Astrocyte (in vitro differentiated cells and primary cell): ENCODE measurements at places on chromosomes 6 and 20.

- H3K27ac ChIP-seq = peak overlapping the region; percentile 95
- H3K36me3 ChIP-seq = peaks cover 5% of the 10 kb centered on the region
- H3K4me3 ChIP-seq = no peak overlapping the region
- H3K27me3 ChIP-seq = no peaks in the 10 kb centered on the region
- DNase-seq = peak; percentile 92
Observed at GRCh38 chr20:47349365-47350180, 6.9 kb downstream of the ZMYND8 start.

GRCh38 chr20:61694682-61695081 is 371.0 kb downstream of the TAF4 start:
- no peaks in the 10 kb centered on the region for H3K27me3 ChIP-seq
- no peak for DNase-seq
- no peaks in the 10 kb centered on the region for H3K4me1 ChIP-seq

- peaks cover 9% of the 10 kb centered on the region for H3K4me1 ChIP-seq
- peaks cover 3% of the 10 kb centered on the region for H3K27me3 ChIP-seq
- DNase-seq = no peak
- no peaks in the 10 kb centered on the region for H3K36me3 ChIP-seq
- no peak overlapping the region for H3K27ac ChIP-seq
Observed at GRCh38 chr20:53161473-53161872, 189.3 kb downstream of the TSHZ2 start.

DNA sequence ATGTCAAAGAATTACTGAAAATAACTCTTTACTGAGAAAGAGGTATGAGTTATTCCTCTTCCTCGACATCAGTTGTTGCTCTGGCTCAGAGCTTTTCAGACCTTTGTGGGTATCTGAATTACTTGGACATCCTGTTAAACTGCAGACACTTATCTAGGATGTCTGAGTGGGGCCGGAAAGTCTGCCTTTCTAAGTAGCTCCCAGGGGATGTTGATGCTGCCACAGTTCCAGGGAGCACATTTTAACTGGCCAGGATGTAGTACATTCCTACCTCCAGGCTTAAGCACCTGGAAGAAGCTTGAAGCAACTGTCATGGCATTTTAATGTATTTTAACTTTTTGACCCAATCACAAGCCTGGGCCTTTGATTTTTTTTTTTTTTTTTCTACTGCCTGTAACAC is 265.8 kb upstream of the PLCB4 start:
- no peak overlapping the region for H3K4me3 ChIP-seq
- H3K27me3 ChIP-seq = no peaks in the 10 kb centered on the region
- H3K4me1 ChIP-seq = no peaks in the 10 kb centered on the region
- DNase-seq = no peak
- H3K27ac ChIP-seq = no peak overlapping the region
- H3K36me3 ChIP-seq = no peaks in the 10 kb centered on the region

GRCh38 chr6:56949925-56950495 is 4.9 kb upstream of the BEND6 start:
- H3K27me3 ChIP-seq = no peaks in the 10 kb centered on the region
- H3K4me3 ChIP-seq = no peak overlapping the region
- peak overlapping the region; percentile 25 for H3K27ac ChIP-seq
- H3K4me1 ChIP-seq = peaks cover 23% of the 10 kb centered on the region
- DNase-seq = peak; percentile 55
- peaks cover 6% of the 10 kb centered on the region for H3K36me3 ChIP-seq

GRCh38 chr6:129744201-129744879 is 34.4 kb upstream of the ARHGAP18 start:
- peak; percentile 92 for DNase-seq
- H3K4me1 ChIP-seq = peaks cover 23% of the 10 kb centered on the region
- no peak overlapping the region for H3K4me3 ChIP-seq

DNA sequence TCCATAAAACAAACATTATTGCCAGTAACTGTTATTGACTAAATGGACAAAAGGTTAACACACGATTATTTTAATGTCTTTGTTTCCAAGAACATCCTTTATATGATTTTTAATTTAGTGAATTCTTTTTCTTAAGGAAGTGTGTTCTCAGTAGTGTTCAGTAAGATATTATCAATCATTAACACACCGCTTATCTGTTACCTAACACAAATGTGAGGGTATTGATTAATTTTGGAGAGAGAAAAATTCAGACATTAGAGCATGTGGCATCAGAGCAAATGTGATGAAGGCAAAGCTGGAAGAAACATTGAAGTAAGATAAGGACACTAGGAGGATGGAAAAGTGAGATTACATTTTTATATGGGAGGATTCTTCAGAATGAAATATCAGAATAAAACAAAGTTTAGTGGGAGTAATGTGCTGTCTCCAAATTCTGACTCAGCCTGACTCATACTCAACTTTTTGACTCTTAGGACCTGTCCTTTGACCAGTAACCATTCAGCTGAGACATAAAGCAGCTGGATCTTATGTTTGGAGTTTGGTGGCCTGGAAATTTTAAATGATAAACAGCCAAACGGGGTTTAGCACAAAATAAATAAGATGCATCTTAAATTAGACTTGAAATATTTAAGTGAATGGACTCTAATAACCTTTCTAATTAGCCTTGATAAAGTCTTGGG is 348.6 kb downstream of the CD109 start:
- no peaks in the 10 kb centered on the region for H3K27me3 ChIP-seq
- no peak overlapping the region for H3K27ac ChIP-seq
- DNase-seq = no peak
- H3K4me3 ChIP-seq = no peak overlapping the region
- no peaks in the 10 kb centered on the region for H3K36me3 ChIP-seq

DNA sequence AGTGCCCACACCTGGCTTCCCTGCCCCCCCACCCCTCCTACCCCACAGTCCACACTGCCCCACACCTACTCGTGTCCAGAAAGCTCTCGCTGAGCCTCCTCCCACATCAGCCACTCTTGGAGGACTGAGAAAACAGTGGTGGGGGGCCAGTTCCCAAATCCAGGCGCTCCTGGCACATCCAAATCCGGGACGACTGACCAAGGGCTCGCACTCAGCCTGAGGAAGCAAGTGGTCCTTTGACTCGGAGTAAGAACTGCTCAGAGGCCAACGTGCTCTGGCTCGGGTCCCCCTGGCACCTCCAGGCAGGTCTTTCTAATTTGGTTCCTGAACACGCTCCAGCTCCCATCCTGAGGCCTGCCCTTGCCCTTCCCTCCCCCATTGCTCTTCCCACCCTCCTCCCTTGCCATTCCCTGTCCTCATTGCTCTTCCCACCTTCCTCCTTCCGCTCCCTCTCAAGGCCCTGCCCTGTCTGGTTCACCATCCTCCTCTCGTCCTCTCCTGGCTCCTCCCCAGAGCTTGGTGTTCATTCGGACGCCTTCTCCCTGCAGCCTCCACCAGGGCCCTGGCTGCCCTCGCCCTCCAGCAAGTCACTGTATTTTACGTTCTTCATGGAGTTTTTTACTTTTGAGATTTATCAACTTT is 83.6 kb downstream of the THBS2 start:
- H3K4me3 ChIP-seq = no peak overlapping the region
- no peak overlapping the region for H3K27ac ChIP-seq
- no peaks in the 10 kb centered on the region for H3K36me3 ChIP-seq
- H3K27me3 ChIP-seq = no peaks in the 10 kb centered on the region
- peaks cover 46% of the 10 kb centered on the region for H3K4me1 ChIP-seq

DNA sequence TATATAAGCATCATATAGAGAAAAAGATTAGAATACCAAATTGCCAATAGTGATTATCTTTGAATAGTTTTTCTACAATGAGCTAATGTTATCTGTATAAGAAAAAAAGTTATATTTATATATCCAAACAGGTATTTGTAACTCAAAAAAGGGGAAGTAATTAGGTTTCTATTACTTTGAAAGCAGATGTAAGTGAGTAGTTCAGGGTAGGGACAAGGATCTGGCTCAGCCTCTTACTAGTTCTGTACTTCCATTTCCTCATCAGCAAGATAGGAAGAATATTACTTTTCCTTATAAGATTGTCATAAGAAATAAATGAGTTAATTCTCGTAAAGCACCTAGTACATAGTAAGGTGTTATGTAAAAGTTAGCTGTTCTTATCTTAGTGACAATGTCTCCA is 32.2 kb downstream of the AHI1 start:
- no peaks in the 10 kb centered on the region for H3K27me3 ChIP-seq
- H3K4me3 ChIP-seq = no peak overlapping the region
- H3K36me3 ChIP-seq = peaks cover 16% of the 10 kb centered on the region
- H3K4me1 ChIP-seq = no peaks in the 10 kb centered on the region
- no peak overlapping the region for H3K27ac ChIP-seq
